NCI-H1092 treated with DMSO at 0.1 percent for 48 hours (cell line): ENCODE measurements at places on chromosomes 11 and 22.
A peak's percentile ranks its signal among the peaks of the same experiment; 100 is the strongest.

DNA sequence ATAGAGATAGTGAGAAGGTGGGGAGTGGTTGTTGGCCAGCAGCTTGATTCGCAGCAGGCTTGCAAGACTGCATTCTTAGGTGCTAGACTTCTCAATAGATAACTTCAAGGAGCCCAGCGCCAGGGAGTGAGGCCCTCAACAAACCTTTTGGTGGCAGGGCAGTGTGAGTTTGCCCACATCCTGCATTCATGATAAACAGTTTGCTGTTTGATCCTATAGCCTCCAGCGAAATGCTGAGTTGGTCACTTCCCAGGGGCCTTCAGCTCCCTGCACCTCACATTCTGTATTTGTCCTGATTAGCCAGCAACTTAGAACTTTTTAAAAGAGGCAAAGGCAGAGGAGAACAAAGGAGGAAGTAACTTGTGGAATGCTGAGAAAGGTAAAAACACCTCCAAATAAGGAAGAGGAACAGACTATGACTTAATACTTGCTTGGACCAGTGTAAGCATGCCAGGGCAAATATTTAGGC is 25.1 kb downstream of the OR10A6 start:
- no peak for DNase-seq

GRCh38 chr11:108788565-108789199 is 123.8 kb downstream of the DDX10 start:
- DNase-seq, result no peak

GRCh38 chr11:129375751-129376657 is at the start of gene BARX2:
BARX2 (plus strand) TSS chr11:129375848; CDS start chr11:129376036, 188 bp downstream.
- peak; percentile 60 for DNase-seq

DNA sequence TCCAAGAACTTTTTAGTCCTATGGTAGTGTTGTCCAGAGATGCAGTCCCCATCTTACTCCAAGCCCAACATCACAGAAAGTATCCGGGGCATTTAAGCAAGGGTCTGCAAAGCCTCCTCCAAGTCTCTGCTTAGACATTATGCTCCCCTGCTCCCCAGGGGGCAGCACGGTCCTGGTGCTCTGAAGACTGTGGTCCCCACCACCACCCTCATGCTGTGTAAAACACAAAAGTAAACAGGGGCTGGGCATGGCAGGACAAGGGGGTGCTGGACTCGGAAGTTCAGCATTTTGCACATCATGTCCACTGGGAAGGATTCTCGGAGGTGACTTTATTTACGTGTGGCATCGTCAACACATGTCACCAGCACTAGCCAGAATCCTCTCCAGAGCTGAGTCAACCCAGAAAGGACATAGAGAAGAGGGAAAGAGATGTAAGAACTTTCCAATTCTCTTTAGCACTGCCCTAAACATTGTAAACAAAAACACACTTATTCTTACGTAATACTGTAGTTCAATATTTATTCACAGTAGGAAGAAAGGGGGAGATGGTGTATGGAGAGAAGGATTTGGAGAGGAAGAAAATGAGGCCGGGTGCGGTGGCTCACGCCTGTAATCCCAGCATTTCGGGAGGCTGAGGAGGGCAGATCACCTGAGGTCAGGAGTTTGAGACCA is 37.7 kb downstream of the TCIRG1 start:
- no peak for DNase-seq

GRCh38 chr11:57484141-57484710 is 23.9 kb downstream of the RTN4RL2 start:
- DNase-seq, result no peak

DNA sequence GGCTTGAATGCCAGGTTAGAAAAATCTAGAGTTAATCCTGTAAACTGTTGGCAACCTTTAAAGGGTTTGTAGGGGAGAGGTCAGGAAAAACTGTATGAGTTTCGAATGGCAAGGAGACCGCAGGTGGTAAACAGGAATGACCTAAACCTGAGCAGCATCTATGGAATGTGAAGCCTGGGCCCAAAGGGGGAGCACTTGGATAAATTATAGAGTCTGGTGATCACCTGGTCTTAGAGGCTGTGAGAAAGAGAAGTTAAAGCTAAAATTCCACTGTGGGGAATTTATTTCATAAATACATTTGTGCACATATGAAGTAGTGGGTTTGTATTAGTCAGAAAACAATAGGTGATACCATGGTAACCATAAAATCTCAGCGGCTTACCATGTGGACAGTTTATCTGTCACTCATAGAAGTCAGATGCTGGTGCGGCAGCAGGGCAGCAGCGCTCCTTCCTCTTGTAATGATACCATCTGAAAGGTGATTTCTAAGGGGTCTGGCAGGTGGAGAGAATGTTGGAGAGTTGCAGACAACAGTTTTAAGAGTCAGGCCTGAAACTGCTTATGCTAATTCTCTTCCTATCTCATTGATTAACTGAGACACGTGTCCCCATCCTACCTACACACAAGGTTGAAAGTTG is 1104.4 kb upstream of the CCDC90B start:
- no peak for DNase-seq

GRCh38 chr22:38296372-38296771 is 20.9 kb downstream of the CSNK1E start:
- no peak for DNase-seq

- no peak for DNase-seq
Observed at GRCh38 chr11:109789901-109790300, 303.3 kb upstream of the ZC3H12C start.

DNA sequence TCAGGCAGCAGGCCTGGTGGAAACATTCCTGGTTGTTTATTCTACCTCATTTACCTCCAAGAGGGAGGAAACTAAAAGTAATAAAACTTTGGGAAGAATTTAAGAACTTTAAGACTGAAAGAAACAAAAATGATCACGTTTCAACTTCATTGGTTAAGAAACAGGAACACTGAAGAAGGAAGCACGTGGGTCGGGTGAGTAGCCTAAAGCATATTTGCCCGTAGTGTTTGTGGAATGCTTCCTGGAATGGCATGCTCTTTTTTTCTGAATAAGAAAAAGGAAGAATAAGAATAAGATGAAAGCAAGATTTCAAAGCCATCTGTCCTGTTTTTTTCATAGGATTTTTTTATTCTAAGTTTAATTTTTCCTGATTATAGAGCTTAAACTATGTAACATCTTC is 83.1 kb downstream of the WNT11 start:
- DNase-seq, result no peak

DNA sequence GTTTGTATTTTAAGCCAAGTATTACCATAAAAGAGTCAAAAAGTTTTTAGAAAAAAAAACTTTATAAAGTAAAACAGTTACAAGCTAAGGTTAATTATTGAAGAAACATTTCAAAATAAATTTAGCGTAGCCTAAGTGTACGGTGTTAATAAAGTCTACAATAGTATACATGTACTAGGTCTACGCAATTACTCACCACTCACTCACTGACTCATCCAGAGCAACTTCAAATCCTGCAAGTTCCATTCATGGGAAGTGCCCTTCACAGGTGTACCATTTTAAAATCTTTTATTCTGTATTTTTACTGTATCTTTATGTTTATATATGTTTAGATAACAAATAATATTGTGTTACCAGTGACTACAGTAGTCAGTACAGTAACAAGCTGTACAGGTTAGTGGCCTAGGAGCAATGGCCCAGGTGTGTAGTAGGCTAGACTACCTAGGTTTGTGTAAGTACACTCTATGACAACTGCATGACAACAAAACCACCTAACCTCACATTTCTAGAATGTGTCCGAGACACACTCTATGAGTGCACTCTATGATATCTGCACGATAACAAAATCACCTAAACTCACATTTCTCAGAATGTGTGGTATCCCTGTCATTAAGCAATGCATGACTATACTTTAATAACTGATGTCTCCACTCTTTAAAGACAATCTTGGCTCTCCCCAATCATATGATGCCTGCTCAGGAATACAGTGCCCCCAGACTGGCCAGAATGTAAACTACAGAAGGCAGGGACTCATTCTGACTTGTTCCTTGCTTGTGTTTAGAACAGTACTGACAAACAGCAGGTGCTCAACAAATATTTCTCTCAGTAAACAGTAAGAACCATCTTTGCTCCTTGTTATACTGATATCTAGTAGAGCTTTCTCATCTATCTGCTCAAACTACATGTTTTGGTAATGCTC is 21.2 kb downstream of the KMT5B start:
- DNase-seq, result no peak
